Cerebellar cortex (tissue), 1 donor: ENCODE measurements at places on chromosomes 2 and 18.

GRCh38 chr2:54981385-54981784 lies 68.9 kb downstream of the RTN4 start:
- DNase-seq = no peak

DNA sequence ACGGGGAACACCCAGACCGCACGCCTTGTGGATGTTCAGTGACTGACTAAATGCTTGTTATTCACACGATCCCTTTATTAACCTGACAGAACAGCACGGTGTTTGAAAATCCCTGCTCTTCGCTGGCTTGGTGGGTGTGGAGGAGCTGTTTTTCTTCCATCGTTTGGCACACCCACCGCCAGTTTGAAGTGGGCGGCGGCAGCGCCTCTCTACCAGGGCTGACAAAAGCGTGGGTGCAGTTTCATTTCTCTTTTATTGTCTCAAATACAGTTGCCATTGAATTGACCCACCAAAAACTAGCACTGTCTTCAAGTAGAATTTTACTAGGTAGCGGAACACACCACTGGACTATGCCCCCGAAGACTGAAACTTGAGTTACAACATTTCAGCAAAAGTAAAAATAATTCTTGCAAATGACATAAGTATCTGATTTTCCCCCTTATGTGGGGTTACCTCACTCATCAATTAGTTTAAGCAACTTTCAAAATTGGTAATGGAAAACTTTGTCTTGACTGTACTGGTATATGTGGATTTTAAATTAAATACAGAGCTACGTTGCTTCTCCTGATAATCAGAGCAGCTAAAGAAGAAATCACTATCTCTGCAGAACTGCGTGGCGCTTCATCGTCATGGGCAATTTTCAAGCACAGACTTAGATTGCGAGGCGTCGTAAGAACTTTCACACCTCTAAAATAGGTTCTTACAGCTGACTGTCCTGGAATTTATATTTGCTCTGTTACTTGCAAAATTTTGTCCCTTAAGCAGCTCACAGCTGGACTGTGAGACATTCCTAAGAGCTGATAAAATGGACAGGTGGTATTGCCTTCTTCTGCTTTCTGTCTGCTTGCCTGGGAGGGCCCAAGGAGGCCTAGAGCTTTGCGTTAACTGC lies 60.9 kb downstream of the LDLRAD4 start:
- DNase-seq = no peak

DNA sequence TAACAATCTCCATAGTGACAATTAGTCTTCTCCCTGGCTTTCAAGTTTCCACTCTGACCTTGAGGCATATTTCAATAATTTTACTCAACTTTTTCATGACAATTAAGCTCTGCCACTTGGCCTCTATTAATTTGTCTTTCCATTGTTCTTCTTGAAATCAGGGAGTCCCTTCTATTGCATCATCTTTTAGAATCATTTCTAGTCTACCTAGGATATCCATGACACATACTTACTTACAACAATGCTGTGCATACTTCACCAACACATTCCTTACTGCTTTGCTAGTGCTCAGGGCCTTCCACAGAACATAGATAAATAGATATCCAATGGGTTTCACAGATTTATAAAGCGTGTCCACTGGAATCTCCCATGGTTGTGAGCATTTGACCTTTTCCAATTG lies 331.5 kb upstream of the LRP1B start:
- DNase-seq = no peak

DNA sequence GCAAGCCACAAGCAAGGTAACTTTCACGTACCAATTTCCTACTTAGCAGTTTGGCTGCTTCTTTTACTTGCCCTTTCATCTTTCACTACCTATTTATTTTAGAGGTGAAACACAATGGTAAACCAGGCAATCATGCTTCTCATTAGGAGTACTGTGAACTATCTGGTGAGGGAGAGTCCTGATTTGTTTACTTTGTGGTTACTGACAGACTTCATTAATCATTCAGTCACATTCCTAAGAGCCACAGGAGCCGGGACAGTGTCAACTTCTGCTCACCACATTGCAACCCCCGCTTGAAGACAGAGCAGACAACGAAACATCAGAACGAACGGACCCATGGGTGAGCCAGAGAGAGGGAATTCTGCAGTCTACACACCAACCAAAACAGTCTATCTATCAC lies 28.8 kb downstream of the TUBB6 start:
- no peak for DNase-seq

- DNase-seq = no peak
Measured at GRCh38 chr2:10136101-10136934, 13.8 kb downstream of the RRM2 start.

- DNase-seq = no peak
Measured at GRCh38 chr18:58394046-58394445, 234.8 kb downstream of the ALPK2 start.

DNA sequence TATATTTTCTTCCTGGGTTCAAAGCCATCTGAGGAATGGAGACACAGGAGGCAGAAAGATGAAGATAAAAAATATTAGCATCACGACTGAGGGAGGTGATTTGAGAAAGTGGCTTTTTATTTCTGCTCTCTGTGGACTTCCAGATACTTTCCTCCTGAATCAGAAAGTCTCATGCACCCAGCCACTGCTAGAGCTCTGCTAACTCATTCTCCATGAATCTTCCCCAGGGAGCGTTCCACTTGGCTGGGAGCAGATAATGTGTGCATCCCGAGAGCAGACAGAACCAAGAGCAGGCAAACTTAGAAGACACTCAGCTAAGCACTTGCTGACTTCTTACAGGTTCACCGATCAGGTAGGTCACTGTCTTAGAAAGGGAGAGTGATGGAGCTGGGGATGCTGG lies 264.1 kb upstream of the THUMPD2 start:
- no peak for DNase-seq

GRCh38 chr18:10182009-10182624 lies 268.3 kb downstream of the VAPA start:
- no peak for DNase-seq

GRCh38 chr2:40317046-40317445 lies 134.8 kb downstream of the SLC8A1 start:
- no peak for DNase-seq
